Activated T-helper 2 cell treated with anti-CD3 and anti-CD28 coated beads, Interferon-gamma antibody, Interleukin-2, Interleukin-4, amounts not matched to agents 10 μg/mL and 5 μg/mL and 100 μg/mL, durations not matched to agents 14 hours and 24 hours and 36 hours (primary cell): ENCODE measurements at places on chromosomes 1 and 21. TPM values are rescaled to one million over a fixed set of nuclear protein-coding genes. Genes with fewer than 3 reads are reported as not detected.

DNA sequence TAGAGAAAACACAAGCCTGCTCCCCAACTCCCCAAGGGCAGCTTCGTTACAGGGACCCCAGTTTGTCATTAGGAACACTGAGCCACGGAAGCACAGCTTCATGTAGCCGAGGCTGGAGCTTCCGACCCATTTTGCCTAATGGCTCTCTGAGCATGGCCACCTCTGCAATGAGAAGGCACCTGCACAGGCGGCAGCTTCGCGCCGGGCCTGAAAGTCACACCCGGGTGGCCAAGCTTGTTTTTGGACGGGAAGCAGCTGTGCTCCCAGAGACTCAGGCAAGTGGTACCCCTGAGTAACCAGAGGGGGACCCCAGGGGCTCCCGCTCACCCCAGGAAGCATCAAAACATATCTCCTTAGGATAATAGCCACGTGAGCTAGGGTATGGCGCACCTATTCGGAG lies 80.9 kb downstream of the SLC66A1 start:
- no peak for DNase-seq

DNA sequence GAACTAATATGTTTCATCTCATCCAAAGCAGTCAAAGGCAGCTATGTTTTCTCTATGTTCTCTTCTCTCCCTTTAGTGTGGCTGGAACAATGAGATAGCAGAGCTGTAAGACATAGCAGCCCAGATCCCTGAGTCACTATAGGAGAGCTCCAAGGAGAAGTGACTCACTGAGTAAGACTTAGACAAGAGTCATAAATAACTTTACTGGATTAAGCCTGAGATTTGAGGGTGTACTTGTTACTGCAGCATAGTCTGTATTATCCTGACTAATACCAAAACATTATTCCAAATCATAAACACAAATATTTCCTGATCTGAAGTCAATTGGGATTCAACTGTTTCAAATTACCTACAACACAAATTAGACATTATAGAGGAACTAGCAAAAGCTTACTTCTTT lies 3.9 kb downstream of the KRTAP19-8 start:
- DNase-seq: no peak

DNA sequence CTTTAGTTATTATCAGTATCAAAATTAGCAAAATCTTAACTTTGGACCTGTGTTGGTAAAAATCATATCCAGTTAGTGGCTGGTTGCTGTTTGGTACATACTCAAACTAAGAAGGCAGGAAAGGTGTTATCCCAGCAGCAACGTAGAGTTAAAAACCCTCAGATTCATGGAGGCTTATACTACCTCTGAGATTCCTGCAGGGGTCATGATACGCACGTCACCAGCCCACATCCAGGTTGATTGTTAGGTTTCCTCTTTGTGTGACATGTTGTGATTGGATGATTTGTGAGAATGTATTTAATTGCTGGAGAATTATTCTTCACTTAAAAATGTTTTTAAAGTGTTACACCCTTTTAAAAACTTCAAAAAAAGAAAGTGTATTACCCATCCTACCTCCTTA lies 423.3 kb upstream of the ADGRL2 start:
- DNase-seq: no peak

GRCh38 chr1:150168960-150169601 lies 19.4 kb downstream of the PLEKHO1 start:
- DNase-seq: peak; percentile 31

- DNase-seq: no peak
Observed at GRCh38 chr21:16590641-16591292, 861.0 kb downstream of the USP25 start.

- DNase-seq: no peak
Observed at GRCh38 chr1:185776522-185776921, 42.3 kb downstream of the HMCN1 start.

DNA sequence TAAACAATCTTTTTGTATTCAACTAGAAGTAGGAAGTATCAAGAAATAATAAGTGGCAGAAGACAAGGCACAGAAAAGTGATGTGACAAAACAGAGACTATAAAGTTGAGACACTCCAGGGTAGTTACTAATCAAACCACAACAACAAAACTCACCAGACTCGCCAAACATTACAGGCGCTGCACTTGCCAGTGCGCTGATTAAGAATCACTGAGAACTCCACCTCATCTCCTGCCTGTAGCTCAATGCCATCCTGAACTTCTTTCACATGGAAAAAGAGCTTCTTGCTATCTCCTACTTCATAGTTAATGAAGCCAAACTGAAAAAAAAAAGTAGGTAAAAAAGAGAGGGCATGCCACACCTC lies 2.8 kb upstream of the NRAS start:
- no peak for DNase-seq

DNA sequence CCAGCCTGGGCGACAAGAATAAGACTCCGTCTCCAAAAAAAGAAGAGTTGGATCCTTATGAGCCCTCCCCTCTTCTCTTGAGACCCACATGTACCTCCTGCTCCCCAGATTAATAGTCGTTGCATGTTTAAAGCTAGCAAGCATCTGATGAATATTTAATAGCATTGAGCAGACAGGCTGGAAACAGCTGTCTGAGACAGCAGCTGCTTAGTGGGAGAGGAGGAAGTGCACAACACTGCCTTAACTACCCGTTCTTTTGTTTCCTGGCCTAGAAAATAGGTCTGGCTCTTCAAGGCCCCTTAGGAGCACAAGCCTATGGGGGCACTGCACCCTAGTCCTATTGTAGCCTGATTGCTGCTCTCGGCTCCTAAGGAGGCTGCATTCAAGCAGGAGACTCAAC lies 17.3 kb upstream of the TMEM39B start:
- DNase-seq: no peak

DNA sequence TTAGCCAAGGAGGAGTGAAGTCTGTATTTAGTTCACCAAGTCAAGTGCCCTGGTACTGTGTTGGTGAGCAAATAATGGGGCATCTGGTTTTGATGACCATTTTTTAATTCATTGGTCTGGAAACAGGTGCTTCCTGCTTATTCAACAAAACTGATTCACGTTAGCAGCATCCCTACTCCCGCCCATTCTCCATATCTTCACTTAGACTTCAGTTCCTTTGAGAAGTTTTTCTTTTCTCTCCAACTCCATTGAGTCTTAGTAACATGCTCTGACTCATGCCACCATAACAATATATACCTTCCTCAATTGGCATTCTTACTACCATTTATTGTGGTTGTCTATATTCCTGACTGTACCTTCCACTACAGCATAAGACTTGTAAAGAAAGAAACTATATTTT lies 468.9 kb downstream of the DPYD start:
- no peak for DNase-seq

GRCh38 chr1:213782941-213783672 lies 204.7 kb upstream of the PROX1 start:
- no peak for DNase-seq

DNA sequence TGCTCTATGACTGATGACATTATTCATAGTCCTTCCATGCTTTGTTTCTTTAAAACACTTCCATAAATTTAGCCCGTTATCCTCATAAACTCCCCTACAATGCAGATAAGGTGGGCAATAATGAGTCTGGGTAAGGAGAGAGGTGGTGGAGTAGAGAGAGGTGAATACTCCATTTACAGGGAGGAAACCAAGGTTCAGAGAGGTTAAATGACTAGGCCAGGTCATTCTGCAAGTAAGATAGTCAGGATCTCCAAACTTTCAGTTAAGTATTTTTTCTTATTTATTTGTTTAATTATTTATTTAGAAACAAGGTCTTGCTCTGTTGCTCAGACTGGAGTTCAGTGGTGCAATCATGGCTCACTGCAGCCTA lies 26.1 kb downstream of the PAFAH2 start:
- no peak for DNase-seq

The HEYL gene
- total RNA-seq: 0.73 and 0.74 TPM in 2 replicates

The TMEM54 gene
- 0.66 and 1.5 TPM in 2 replicates for total RNA-seq
